ENCODE measurements at places on chromosomes 1 and 21.

DNA sequence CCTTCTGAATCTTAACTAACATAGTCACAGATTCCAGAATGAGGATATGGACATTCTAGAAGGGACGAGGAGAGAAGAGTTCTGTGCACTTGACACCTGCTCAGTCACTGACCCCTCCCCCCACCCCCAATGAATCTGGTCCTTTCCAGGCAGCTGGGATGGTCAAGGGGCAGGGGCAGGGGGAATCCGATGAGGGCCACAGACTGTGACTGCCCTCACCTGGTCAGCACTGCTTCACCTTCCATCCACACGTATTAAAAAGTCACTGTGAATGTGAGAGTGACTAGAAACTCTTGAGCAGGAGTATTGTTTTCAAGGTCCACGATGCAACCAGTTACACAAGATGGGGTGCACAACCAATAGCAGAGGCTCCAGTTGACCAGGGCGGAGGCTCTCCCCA lies 9.5 kb upstream of the PRAMEF12 start:
- DNase-seq = no peak

- no peak for DNase-seq
Observed at GRCh38 chr1:28602536-28603439, 10.7 kb downstream of the RAB42 start.

DNA sequence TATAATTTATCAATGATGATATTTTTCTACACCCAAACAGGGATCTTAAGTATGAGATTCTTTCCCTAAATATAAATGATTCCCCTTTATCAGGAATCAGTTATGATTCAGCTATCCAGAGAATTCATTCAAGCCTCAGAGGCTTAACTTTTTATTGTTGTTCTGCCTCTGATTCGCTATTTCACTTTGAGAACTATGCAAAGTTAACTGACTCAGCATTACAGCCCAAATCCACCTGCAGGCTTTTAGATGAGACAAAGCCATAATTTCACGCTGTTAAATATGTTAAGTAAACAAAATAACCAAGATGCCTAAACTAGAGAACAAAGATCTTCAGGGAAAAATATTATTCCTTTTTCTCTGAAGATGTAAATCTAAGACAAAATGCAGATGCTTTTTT lies 8.5 kb downstream of the SCYL3 start:
- no peak for DNase-seq

DNA sequence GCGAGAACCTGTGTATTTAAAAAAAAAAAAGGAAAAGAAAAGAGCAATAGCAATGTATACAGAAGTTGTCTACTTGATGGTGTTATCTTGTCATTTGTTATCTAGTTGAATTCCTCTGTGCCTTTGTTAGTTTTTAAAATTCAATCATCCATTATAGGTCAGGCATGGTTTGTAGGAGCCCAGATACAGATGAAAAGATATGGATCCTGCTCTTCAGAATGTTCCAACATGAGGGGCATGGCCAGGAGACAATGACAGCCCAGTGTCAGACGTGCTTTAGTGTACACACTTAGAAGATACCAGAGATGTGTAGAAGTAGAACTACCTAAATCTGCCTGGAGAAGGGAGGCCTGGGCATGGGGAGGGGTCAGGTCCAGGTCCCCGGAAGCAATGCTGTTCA lies 16.6 kb downstream of the MTARC2 start:
- no peak for DNase-seq

DNA sequence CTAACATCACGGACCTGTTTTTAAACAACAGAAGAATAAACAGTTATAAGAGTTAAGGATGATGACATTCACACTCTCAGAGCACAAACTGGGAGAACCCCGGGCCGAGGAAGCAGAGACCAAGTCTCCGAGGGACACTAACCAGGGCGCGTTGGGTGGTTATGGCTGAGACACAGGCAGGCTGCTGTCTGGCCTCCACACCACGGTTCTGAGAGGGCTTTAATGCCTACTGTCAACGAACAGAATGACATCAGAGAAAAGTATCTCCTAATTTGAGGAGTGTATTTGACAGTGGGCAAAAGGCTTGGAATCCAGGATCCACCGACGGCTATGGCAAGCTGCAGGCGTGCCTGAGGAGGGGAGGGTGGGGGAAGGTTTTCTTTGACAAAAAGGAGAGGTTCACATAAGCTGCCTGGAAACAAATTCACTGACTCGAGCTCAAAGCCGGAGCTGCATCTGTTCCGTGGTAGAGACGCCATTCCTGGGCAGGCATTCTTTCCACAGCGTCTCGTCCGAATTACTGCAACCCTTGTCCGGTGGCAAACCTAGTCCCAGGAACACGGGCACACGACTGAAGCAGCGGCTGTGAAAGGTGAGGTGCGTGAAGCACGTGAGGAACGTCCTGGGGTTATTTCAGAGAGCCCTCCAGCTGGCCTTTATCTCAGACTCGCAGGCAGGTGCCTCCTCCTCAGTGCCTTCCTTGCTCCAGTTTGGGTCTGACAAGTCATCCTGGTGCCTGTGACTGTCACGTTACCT lies 9.4 kb downstream of the POFUT2 start:
- no peak for DNase-seq

GRCh38 chr1:179879797-179880196 lies 2.2 kb upstream of the TOR1AIP2 start:
- no peak for DNase-seq

DNA sequence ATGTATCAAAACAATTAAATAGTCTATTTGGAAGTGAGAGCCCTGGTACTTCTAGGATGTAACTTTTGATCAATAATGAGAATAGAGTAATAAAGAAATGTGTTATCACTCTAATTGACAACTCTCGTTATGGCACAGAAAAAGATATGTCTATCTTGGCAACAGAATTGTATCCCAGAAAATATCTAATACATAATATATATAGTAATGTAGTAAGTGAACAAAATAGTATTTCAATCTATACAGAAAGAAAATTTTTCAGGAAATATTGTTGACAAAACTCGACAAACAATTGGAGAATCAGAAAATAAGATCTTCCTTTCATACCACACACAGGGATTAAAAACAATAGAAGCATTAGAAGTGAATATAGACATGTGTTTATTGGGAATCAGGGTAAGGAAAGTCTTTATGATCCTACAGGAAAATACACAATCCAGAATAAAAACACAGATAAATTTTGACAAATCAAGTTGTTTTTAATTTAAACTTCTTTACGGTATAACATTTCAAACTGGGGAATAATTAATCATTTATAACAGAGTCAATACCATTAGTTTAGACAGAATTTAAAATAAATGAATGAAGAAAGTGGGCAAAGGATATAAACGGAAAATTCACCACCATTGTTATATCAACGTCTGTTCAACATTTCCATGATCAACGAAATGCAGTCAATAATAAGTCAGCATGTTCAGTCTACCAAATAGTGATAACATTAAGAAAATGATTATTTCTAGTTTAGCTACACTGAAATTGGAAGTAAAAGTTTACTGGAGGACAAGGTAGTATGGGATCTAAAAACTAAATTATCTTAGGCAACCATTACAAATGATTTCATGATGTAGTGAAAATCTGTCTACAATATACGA lies 1526.5 kb upstream of the TPTE start:
- no peak for DNase-seq

- DNase-seq = no peak
Observed at GRCh38 chr1:921011-921837, 2.5 kb upstream of the SAMD11 start.

DNA sequence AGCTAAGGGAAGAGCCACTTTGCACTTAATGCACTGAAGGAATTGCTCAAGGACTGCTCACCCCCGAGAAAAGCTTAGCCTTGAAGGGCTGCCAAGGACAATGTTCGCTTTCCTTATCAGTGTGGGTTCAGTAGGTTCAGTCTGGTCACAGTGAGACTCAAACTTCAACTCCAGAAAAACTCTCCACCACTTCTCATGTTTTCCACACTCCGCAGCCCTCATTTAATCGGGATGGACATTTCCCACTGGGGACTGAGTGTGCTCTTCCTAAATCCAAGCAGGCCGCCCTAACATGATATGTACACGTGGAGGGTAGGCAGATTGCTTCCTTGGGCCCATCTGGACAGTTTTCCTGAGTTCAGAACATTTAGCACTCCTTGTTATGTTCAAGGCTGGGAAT lies 19.5 kb downstream of the SUSD4 start:
- DNase-seq = no peak

DNA sequence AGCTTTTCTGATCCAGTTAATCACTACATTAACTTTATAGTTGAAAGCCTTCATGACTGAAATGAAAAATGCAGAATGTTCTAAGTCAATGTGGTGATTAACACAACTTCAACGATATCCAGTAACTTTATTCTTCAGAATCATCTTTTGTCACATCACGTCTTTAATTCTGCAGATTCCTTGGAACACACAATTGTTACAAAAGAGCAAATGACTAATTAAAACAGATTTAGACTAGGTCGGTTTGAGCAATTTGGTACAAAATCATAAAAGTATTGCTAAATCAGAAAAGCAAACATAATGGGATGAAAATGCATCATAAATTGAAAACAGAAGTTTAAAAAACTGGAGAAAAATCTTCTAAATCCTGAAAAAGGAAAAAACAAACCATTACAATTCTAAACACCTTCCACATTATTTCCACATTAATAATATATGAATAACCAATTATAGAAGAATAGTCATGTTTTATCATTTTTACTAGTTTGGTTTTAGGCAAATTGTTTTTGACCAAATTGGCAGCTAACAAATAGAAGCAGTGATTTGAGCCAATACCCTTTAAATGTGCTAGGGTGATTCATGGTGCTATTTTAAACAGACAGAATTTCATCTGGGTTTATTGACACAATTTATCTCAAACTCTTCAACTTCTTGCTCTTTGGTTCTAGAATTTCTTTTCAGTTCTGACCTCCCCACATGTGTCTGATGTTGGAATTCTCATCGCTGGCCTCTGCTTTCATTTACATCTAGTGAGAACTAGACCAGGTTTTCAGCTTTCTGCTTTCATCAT lies 468.1 kb upstream of the PTBP2 start:
- no peak for DNase-seq

- no peak for DNase-seq
Observed at GRCh38 chr21:42279341-42279871, 35.8 kb downstream of the TFF3 start.

DNA sequence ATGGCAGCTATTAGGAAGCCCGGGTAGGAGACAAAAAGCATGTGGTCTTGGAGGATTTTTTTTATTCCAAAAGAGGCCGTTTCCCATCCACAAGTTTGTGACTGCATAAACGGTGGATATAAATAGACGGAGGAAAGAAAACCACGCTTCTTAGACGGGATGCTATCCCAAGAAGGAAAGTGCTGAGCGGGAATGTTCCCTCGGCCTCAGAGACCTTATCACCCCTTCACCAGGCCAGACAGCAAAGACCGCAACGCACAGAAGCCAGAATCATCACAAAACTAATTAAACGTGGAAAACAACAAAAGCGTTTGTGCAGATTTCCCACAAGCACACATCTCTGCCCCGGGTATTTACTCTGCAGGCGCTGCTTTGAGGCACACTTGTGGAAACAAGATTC lies 43.2 kb downstream of the HLCS start:
- DNase-seq = no peak
